Right hindlimb (tissue), 1 donor: ENCODE measurements at places on chromosomes 2 and 18.

- DNase-seq: peak; percentile 72
Measured at GRCh38 chr2:171522788-171523087, 464 bp downstream of the CYBRD1 start.

- no peak for DNase-seq
Measured at GRCh38 chr2:58197894-58198293, 43.2 kb downstream of the FANCL start.

DNA sequence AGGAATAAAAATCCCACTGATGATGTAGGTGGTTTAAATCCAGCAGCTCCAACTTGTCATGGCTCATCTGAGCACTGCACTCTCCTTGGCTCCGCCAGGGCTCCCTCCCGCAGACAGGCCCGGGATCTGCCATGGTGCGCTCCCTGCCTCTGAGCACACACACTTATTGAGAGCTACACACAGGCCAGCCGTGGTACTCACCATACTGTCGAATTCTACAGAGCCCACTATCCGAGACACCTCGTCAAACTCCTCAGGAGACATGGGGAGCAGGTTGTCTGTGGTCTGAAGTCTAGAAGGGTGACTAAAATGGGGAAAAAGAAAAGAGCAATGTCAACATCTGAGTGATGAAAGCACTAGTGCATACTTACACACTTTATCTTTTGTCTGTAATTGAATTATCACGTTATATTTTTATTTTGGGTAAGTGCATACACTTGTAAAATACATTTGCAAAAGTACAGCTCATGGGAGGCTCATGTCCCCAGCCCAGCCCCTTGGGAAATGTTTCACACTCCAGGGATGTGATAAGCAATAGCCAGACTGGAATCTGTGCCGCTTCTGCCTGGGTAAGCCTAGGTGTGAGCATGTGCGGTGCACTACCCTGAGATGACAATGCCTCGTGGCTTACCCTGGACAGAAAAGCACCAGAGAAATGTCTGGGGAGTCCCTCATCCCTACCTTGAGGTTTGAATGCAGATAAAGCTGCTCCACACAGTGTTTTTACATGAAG is 39.2 kb downstream of the STAT1 start:
- DNase-seq: no peak

GRCh38 chr2:24491542-24492420 is 727 bp downstream of the NCOA1 start:
- DNase-seq: peak; percentile 90

GRCh38 chr2:79887747-79888374 is 375.0 kb downstream of the CTNNA2 start:
- peak; percentile 31 for DNase-seq

DNA sequence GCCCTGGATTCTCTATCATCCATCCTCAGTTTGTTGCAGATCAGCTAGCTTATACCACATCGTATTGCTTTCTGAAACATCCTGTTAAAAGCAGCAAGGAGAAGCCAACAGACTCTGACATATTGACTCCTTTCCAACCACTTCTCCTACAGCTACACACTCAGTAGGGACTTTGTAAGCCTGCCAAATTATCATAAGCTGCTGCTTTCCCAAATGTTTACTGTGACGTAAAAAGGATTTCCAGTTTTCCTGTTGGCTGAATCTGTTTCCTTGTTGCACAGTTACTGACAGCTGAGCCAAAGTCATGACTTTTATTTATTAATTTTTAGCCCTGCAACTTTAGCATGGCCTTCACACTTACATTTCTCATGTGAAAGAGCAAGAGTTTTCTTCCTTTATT is 294.3 kb downstream of the KCNJ3 start:
- no peak for DNase-seq

DNA sequence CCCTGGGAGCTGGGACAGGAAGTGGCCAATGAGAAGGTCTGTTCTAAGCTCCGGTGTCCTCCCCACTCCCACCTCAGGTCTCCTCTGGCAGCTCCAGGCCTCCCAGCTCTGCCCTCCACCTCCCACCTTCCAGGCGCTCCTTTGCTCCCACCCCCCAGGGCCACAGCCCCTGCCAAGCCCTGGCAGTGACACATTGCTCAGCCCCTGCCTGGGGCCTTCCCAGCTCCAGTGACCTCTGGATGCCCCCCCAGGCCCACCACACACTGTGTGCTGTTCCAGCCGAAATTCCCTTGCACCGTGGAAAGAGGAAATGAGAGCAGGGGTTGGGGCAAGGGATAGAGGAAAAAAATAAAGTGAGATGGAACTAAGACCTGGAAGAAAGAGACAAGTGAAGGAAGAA is 289.6 kb downstream of the CYP26B1 start:
- peak; percentile 82 for DNase-seq

DNA sequence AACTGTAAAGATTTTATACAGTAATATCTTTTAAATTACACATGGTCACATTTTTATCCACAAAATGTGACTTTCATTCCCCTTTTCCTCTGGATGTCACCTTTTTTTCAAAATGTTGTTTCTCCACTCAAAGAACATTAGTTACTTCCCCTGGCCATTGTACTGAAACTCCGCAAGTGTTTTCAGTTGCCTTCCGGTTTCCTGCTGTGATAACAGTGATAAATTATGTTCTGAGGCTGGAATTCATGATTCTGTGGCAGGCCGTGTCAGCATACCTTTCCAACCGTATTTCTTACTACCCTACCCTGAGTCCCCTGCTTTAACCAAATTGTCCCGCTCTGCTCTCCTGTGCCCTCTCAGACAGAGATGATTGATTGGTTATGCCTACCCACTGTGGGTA is 53.5 kb downstream of the MGAT5 start:
- no peak for DNase-seq

GRCh38 chr2:148594216-148594615 is 50.3 kb upstream of the EPC2 start:
- no peak for DNase-seq

GRCh38 chr18:78199611-78200010 is 780.0 kb upstream of the SALL3 start:
- DNase-seq: no peak

DNA sequence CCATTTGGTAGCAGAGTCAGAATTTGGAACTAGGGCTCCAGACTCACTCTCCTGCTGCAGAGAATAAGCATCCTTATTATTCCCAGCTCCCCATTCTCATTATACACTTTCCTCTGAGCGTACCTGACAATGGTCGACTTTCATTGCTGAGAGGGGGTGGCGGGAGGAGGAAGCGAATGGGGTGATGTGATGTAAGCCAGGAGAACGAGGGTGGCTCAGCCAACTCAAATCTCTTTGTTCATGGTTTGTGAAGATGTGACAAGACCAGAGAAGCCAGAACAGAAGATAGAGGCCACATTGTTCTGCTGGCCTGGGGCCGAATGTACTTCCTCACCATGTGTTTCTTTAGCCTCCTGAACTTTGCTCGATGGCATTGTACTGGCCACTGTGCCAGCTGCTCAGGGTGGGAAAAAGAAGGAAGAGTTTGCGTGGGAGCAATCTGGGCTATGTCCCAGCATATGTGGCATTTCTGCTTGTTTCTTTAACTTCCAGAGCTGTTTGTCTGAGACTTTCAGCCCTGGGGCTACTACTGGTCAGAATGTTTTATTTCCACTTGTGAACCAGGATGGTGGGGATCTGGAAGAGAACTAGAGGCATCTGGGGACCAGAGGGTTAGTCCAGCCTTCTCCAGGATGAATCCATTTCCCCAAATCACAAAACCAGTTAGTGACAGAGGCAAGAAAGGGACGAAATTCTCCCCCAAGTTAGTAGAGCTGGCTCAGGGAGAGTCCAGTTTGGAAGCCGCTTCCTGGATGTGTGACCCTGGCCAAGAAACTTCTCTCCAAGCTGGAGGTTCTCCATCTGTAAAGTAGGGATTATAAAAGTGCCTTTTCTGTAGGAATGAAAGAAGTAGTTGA is 62.6 kb downstream of the MOGAT1 start:
- peak; percentile 57 for DNase-seq

- DNase-seq: no peak
Measured at GRCh38 chr2:108565778-108566375, 31.6 kb downstream of the LIMS1 start.

DNA sequence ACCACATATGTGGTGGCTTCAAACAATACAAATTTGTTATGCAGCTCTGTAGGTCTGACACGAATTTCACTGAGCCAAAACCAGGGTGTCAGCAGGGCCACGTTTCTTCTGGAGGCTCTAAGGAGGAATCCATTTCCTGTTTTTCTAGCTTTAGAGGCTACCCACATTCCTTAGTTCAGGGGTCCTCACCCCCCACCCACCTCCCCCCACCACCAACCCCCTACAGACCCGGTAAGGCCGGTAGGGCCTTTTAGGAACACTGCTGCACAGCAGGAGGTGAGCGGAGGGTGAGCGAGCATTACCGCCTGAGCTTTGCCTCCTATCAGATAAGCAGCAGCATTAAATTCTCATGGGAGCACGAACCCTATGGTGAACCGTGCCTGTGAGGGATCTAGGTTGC is 10.6 kb upstream of the SLC39A10 start:
- no peak for DNase-seq

GRCh38 chr2:9315280-9315847 is 108.0 kb downstream of the ITGB1BP1 start:
- DNase-seq: no peak

- DNase-seq: no peak
Measured at GRCh38 chr2:10773821-10774341, 38.7 kb downstream of the PDIA6 start.

DNA sequence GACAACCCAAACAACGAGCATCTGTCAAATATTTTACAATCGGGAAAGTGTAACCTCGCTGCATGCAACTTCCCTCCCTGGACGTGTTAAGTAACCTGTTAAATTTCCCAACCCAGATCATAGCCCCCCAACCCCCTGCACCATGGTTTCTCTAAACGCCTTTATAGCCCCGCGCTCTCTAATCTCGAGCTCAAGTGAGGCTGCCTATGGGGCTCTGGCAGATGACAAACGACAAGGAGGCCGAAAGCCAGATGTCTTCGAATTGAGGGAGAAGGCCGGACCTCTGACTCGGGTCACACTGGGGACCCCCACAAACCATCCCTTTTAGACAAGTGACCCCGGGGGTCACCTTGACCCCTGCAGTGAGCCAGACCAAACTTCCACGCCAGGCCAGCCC is 526 bp downstream of the COX7A2L start:
- DNase-seq: no peak

- DNase-seq: no peak
Measured at GRCh38 chr2:216171011-216171410, 61.9 kb downstream of the XRCC5 start.

GRCh38 chr2:186925514-186925913 is 76.5 kb upstream of the ZSWIM2 start:
- DNase-seq: no peak

DNA sequence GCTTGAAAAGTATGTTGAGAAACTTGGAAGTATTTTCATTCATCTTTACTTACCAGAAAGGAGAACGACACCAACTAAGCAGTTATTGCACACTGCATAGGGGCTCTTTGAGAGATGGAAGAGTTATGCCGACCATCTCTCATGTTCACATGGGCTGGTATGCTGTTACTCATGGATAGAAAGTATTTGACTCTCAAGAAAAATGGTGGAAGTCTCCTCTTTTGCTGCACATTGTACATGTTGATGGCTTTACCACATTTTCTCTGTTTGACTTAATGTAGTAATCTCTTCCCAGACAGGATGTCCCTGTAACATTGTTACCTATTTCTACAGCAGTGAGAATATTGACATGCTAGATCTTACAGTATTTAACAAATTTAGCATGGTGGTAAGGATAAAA is 23.2 kb downstream of the CAB39 start:
- no peak for DNase-seq

DNA sequence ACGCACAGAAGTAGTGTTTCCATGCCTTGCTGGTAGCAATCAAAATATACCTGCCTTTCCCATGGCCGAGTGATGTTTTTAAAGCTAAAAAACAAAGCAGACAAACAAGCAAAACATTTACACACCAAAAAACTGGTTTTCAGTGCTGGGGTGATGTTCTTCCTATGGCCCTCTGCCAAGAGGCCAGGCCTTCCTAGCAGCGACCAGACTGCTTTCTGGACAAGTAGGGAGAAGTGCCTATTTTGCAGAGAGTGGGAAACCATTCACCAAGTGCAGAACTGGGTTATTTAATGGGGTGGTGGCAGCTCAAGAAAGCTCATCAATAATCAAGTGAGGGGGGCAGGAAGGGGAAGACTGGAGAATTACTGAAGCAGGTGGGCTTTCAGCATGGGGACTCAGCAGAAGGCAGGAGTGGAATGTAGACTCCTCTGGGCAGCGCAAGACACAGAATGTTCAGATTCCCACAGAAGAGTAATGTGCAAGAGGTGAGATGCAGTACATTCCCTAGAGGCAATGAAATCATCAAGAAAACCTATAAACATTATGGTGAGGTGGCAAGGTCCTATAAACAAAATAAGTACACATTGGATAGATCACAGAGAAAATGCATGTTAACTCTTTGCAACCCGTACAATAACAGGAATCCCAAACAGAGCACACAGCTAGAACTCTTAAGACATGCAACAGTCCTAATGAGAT is 44.0 kb downstream of the CPO start:
- DNase-seq: no peak

- peak; percentile 8 for DNase-seq
Measured at GRCh38 chr2:11564816-11565567, 31.1 kb downstream of the GREB1 start.

GRCh38 chr2:120148669-120149068 is 74.5 kb downstream of the TMEM185B start:
- no peak for DNase-seq

- peak; percentile 71 for DNase-seq
Measured at GRCh38 chr2:236871500-236872001, 214.1 kb upstream of the COPS8 start.

- DNase-seq: no peak
Measured at GRCh38 chr2:120868366-120868765, 132.7 kb downstream of the GLI2 start.

DNA sequence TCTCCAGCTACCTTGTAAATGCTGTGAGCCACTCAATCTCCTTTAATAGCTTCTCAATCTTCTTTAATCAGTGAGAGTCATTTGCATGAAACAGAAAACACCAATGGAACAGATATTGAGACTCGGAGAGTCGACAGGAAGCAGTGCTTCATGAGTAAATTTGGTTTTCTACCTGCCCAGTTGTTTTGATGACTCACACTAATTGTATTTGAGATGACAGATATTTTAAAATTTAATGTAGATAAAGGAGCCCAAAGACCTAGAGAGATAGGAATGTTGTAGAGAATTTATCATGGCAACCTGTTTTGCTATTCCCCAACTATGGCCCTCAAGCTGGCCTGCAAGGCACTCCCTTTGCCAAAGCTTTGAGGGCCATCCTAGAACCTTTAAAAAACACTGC is 119.1 kb downstream of the CDC42EP3 start:
- no peak for DNase-seq

DNA sequence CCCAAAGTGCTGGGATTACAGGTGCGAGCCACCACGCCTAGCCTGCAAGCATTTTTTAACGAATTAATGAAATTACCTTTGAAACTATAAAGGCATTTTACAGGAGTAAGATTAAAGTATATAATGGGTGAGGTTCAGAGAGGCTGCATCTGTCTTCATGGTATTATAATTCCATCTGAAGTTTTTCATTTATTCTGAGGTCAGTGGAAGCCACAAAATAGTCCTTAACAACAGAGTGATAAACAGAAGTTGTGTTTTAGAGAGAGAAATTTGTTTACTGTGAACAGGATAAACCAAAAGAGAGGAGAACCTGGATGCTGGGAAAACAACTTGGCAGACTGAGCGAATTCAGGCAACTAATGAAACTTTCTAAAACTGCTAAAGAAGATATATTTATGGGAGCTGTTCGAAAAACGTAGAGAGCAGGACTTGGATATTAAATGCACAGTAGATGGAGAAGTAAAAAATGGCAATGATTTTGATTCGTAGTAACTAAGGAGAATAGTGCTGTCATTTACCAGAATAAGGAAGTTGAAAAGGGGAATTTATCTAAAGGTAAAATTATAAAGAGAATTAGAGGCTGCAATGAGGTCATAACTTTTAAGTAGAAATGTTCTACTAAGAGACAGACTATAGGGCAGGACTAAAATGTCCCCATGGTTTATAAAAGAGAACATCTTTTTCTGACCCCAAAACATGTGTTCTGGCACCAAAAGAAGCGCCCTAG is 37.9 kb upstream of the ITGA4 start:
- DNase-seq: no peak
